ENCODE measurements at places on chromosomes 12 and 14.

DNA sequence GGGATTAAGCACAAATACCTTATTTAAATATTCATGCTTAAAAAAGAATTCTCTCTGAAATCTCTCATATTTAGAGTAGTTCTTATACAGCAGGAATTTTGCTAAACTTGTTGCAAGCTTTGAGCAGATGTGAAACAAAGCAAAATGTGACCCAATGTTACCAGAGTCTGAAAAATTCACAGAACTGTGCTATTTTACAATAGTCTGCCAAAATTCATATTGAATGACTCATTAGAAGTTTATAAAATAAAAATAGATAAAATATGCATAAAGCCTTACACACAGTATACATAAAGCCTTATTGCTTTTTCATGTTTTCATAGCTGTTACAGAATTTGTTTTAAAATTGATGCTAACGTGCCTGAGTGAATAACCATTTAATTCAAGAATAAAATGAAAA, 17.8 kb upstream of the RHOJ start:
- no peak for DNase-seq

- DNase-seq, result no peak
These were observed 43.5 kb downstream of the C14orf132 start for GRCh38 chr14:96082420-96083300.

DNA sequence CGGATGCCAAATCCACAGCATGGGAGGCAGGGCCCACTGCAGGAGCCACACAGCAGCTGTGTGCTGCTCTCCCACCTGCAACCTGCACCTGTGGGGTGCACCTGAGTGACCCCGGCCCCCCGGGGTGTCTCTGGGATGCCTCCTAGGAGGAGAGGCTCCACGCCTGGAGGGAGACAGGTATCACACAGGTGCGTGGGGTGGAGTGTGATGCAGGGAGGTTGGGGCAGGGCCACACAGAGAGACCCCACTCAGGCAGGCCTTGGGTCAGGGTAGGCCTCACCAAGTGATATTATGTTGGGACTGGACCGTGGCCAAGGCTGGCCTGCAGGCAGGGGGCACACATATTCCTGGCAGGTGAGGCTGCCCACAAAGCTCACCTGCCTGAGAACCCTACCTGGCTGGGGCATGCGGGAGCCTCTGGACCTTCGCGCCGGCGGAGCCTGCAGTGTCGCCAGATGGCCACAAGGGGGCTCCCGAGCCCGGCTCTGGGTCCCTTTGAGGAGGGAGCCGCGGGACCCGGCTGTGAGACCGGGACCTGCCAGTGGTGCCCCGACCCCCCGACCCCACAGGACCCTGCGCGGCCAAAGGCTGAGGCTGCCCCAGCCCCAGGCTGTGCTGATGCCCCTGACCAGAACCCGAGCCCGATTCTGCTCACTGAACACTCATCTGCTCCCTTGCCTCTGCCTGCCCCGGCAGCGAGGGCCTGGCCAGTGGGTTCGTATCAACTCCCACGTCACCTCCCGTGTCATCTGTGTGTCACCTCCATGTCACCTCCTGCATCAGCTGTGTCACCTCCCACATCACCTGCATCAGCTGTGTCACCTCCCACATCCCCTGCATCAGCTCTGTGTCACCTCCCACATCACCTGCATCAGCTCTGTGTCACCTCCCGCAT, 11.4 kb downstream of the TMEM121 start:
- DNase-seq, result no peak

GRCh38 chr14:97299661-97300060, 502.5 kb downstream of the VRK1 start:
- DNase-seq, result no peak

- DNase-seq, result no peak
These were observed 54.5 kb upstream of the MAX start for GRCh38 chr14:65156568-65157366.

DNA sequence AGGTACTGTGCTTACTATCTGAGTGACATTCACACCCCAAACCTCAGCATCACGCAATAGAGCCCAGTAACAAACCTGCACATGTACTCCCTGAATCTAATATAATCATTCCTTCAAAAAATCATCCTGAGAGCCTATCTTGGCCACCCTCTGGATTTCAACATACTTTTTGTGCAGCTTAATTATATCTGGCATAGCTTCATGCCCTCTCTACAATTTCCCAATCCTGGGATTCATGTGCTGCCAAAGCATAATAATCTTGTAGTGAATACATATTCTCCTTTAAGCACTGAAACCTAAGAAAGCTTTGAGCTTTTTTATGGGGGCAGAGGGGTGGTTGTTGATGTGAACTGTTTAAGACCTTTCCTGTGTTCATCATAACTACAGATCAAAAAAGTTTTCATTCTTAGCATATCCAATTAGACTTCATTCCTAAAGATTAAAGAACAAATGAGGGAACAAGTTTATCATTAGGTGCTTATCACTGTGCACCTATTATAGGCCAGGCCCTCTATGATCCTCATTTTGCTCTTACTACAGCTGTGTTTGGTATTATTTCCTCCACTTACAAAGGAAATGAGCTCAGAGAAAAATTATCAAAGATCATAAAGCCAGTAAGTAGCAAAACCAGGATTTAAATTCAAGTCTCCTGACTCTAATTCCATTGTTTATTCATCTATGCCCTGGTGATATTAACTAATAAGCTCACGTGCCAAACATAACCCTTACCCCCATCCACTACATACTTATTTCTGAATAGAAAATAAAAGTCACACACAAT, 51.2 kb downstream of the SINHCAF start:
- DNase-seq, result no peak

GRCh38 chr14:21455912-21456667, at the start of gene CHD8:
TSS of gene CHD8 (minus strand) at chr14:21456123. CDS start at chr14:21431643, 24,480 bp downstream.
- peak; percentile 99 for DNase-seq

GRCh38 chr12:121026274-121027045, 10.2 kb upstream of the C12orf43 start:
- DNase-seq, result no peak

DNA sequence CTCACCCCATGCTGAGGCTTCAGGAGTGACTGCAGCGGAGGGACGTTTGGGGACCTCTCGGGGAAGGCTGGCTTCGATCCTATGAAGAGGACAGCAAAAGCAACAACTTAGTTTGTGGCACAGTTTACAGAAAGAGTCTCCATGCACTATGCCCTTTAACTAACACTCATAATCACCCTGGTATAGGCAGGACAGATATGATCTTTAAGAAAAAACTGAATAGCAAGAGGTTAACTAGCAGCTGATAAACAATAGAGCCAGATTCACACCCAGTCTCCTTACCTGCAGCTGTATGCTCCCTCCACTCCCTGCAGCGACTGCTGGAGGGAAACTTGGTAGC, 27.4 kb downstream of the TMEM63C start:
- no peak for DNase-seq

Data from stimulated activated CD4-positive, alpha-beta T cell treated with anti-CD3 and anti-CD28 coated beads, Interleukin-1b, Interleukin-23, amount 100 ng/mL, for 24 hours (primary cell).